ENCODE measurements at places on chromosomes 6 and 20.

DNA sequence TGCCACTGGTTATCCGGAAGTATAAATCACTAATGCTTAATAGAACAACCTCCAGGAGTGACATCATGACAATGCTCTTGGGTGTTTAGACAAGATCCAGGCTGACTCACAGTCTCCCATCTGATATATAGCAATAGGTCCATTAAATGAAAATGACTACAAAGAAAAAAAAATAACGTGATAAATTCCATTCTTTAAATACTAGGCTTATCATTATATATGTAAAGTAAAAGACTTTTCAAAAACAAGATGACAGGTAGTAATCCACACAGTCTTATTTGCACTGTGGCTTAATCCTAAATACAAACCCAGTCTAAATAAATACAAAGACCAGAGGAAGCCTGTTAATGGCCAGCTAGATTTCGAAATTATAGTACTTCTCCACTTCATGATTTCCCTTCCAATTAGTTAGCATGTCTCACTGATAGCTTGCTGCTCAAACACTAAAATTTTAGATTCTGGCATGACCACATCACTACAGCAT is 149.1 kb upstream of the BEND3 start:
- DNase-seq: no peak

GRCh38 chr6:118320652-118321051 is 227.4 kb upstream of the PLN start:
- DNase-seq: no peak

DNA sequence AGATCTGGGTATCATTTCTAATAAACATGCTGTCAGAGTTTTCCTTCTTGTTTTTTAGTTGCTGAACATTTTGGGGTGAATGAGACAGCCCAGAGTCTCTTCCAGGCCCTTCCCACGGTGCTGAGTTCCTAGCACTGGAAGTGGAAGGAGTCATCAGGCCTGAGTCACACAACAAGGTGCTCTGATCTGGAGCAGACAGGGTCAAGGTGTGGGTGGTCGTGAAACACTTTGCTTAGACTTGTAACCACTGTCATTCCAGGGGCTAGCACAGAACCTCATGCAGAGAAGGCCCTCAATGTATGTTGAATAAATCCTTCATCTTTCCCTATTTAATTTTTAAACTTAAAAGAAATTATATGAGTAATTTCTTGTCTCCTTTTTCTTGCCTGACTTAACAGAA is 60.6 kb downstream of the TXLNB start:
- DNase-seq: no peak

GRCh38 chr20:6730672-6731328 is 36.7 kb upstream of the BMP2 start:
- no peak for DNase-seq

DNA sequence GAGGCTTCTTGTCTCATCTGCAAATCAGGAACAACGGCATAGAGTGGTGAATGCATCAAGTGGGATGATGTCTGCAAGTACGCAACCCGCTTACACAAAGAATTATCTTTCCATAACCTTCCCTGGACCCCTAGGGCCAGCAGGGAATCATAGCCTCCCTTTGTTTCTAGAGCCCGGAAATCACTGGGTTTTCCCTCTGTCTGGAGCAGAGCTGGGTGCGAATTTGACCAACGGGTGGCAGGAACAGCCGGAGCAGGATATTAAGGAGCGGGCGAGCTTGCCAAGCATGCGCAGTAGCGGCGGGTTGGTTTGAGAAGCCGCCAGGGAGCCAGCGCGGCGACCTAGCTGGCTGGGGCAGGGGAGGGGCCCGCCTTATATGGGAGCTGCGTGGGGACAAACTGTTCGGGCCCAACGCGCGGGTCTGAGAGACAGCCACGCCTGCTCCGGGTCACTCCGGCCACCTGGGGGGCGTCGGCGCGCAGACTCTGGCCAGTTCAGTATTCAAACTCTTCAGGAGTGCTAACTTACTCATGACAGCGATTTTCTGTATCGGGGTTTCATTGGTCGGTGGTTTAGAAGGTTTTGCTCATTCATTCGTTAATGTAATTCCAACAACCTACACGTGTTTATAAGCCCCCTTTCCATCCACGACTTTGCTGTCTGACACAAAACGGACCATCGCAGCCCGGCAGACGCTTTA is 1.6 kb upstream of the KIF16B start:
- peak; percentile 70 for DNase-seq

DNA sequence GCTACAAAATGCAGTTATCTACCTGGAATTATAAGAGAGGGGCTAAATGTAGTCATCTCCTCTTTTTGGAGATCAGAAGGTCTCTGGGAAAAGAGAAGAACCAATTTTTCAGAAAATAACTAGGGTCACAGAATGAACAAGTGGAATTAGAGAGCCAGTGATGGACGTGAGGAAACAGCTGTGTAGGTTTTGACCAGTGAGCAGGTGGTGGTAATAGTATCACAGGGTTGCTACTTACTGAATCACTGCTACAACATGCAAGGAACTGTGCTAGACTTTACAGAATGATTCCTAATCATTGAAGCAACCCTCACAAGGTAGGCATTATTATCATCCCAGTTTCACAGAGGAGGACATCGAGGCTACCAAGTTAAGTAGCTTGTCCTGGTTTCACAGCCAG is 1.7 kb downstream of the ATP6V1G2 start:
- DNase-seq: no peak

DNA sequence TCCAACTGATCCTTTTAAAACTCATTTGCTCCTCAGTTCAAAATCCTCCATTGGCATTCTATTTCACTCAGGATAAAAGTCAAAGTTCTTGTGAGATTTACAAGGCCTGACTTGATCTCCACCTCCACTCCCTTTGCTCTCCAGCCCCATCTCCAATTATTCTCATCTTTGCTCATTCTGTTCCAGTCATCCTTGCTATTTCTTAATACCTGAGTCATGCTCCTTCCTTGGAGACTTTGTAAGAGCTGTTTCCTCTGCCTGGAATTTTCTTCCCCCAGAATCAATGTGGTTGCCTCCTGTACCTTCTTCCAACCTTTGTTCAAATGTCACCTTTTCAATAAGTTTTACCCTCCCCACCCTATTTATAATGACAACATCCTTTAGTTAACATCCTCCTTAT is 373.5 kb downstream of the HTR1B start:
- no peak for DNase-seq

DNA sequence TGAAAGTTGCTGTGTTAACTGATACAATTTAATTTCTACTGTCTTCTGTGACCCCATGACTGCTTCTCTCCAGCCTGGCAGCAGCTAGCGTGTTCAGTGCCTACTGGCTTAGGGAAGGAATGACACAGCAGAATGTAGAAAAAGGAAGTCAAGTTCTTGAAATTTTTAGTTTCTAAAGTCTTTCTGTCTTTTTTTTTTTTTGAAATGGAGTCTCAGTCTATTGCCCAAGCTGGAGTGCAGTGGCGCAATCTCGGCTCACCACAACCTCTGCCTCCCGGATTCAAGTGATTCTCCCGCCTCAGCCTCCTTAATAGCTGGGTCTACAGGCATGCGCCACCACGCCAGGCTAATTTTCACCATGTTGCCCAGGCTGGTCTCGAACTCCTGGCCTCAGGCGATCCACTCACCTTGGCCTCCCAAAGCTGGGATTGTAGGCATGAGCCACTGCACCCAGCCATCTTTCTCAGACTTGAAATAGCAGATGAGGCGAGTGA is 39.3 kb downstream of the PCNA start:
- DNase-seq: no peak

DNA sequence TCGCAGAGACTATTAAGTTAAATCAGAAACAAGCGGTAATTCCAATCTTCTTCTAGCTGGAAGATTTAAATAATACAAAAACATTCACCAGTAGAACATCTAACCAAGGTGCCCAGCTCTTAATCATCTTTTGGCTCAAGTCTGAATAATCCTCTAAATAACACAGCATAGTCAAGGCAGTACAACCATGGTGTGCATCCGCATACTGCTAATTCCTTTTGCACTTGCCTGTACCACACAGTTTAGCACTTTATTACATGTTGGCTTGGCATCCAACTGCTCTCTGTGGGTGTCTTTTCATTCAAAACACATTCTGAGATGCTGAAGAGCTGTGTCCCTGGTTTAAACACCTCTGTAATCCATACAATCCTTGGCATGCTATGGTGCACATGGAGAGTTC is 42.3 kb downstream of the VGLL2 start:
- no peak for DNase-seq

- DNase-seq: no peak
These were observed 63.9 kb downstream of the CHMP4B start for GRCh38 chr20:33875055-33875454.

DNA sequence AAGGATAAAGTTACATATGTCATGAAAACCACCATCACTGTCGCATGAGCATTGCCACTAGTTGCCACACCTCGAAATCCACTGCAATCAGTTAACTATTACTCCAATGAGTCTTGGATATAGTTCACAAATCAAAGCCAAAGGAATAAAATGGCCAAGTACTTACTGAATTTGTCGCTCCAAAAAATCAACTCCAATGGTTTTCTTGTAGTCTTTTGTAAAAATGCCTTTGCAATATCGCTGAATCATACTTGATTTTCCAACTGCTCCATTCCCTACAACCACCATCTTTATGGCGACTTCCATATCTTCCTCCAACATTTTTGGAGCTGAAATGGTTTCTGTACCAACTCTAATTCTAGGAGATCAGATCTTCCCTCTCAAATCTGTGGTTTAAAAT is 12.0 kb downstream of the RAB23 start:
- DNase-seq: no peak

- DNase-seq: peak; percentile 30
These were observed 41.8 kb downstream of the RBM38 start for GRCh38 chr20:57432862-57433491.

GRCh38 chr6:24004659-24005058 is 121.4 kb upstream of the NRSN1 start:
- no peak for DNase-seq

DNA sequence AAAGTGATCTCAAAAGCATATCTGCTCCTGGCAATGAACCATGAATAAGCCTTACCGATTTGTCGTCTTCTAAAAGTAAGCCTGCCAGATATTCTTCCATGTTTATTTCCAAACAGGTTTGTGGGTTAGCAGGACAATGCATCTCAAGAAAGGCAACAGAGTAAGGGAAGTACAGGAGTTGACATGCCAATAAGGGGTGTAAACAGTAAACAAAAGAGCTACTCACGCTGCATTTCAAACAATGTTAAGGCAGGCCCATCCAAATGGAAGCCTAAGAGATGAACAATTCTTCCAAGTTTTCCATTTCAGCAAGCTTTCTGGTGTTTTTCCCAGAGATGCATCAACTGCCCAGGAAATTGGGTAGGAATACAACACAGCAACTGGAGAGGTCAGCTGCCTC is 27.8 kb upstream of the CRIP3 start:
- DNase-seq: no peak

DNA sequence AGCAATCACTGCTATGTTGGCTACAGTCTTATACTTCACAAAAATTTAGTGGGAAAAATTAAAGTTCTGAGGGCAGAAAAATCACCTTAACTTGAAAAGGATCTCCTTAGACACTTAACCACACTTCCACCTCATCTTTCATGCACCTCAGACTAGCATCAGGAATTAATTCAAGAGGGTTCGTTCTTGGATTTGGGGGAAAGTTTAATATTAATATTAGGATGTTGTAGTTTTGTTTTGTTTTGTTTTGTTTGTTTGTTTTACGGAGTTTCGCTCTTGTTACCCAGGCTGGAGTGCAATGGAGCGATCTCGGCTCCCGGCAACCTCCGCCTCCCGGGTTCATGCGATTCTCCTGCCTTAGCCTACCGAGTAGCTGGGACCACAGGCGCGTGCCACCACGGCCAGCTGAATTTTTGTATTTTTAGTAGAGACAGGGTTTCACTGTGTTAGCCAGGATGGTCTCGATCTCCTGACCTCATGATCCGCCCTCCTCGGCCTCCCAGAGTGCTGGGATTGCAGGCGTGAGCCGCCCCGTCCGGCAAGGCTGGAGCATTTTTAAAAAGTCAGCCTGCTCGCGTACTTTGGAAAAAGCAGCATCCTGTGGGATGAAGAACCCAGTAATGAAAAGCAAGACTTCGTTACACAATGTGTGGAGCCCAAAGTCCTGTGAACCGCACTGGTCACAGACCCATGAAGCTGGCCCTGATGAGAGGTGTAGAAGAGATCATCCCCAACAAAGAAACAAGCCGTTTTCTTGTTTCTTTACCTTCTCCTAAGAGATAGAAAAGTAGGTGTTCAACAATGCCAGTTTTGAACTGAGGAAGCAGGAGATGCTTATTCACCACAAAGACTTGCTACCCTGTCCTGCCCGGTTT is 194.9 kb downstream of the GPX5 start:
- no peak for DNase-seq

GRCh38 chr6:95364016-95364604 is 213.2 kb upstream of the MANEA start:
- no peak for DNase-seq

GRCh38 chr20:33733654-33734576 is 2.1 kb downstream of the ZNF341 start:
- no peak for DNase-seq

DNA sequence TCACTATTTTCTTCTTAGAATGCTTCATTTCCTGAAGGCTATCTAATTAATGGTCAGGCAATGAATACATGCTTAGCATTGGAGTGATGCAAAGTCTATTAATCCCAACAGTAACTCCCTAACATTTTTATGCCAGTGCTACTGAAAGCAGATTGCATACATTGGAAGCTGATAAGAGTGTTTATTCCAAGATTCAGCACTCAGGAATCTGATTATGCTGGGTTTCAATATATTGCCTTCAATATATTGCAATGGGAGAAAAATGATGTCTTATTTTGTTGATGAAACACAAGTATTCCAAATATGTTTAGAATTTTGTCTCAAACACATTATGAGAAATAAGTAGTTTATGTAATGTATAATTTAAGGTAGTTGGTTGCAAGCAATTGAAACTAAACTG is 26.7 kb upstream of the TRDN start:
- no peak for DNase-seq

- peak; percentile 33 for DNase-seq
These were observed 13.0 kb downstream of the RPP21 start for GRCh38 chr6:30357678-30358540.

- no peak for DNase-seq
These were observed 54.1 kb downstream of the TULP4 start for GRCh38 chr6:158366363-158366762.

- DNase-seq: no peak
These were observed 71.4 kb downstream of the DACT2 start for GRCh38 chr6:168248148-168248620.

DNA sequence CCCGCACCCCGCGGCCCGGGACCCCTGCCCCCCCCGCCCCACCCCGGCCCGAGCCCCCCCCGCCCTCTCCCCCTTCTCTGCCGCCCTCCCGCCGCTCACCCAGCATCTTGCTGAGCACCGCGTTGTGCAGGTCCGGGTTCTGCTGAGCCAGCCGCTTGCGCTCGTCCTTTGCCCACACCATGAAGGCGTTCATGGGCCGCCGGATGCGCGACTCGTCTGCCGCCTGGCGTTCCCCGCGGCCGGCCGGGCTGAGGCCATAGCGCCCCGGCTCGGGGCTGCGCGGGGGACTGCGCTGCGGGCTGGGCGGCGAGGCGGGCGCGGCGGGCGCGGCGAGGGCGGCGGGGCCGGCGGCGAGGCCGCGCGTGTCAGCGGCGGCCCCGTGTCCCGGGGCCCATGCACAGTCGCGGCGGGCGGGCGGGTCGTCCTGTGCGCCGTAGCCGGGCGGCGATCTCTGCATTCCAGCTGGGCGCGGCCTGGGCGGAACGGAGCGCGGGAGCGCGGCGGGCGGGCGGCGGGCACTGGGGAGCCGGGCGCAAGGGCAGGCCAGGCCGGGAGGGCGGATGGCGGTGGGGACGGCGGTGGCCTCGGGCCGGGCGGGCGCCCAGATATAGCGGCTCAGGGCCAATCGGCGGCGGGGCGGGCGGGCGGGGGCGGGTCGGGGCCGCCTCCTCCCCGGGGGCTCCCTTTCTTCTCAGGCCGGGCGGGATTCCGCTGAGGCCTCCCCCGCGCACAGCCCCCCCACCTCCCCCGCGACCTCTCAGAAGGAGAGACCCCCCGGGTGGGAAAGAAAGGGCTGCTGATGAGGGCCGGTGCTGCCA is at the start of gene SOX18:
SOX18 (minus strand) TSS at position 580 of the 818 bp plus-strand sequence; CDS start at position 457, 123 bp downstream.
- DNase-seq: no peak
